ENCODE measurements at places on chromosomes 12 and 14.
A peak's percentile ranks its signal among the peaks of the same experiment; 100 is the strongest.

DNA sequence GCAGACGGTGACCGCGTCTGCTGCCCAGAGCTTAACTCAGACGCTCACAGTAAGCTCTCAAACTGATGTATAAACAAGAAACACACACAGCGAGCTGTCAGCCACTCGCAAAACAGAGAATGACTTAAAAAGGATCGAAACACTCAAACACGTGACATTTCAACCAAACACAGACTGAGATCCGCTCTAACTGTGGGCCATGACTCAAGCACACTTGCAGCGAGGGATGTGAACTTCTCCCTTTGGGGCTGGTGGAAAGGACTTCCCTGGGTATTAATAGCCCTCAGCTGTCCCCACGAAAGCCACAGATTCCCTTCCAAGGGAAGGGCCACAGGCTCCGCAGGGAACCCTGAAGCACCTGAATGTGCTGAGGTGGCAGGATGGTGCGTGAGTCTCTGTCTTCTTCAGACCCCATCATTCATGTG, 29.1 kb downstream of the CCDC88C start:
- H3K27ac ChIP-seq: peak overlapping the region; percentile 64
- no peaks in the 10 kb centered on the region for H3K36me3 ChIP-seq
- no peaks in the 10 kb centered on the region for H3K27me3 ChIP-seq
- H3K4me3 ChIP-seq: no peak overlapping the region

DNA sequence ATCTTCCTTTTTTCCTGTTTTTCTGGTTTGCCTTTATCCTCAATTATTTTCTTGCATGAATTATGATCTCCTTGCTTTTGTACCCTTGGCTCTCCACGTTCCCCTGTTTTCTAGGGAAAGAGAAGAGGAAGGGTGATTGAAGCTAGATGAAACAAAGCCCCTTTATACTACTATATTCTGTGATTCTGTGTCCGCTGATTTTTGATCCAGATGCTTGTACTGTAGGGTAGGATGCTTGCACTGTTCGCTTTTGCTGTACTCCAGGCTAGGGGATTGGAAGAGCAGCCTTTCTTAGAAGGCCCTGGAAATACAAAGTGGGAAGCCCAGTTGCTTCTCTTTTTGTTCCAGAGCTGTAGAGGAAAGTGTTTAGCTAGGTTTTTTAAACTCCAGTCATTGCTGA, 35.1 kb upstream of the KLHDC2 start:
- no peaks in the 10 kb centered on the region for H3K27me3 ChIP-seq
- H3K36me3 ChIP-seq: no peaks in the 10 kb centered on the region
- H3K27ac ChIP-seq: no peak overlapping the region
- no peaks in the 10 kb centered on the region for H3K4me1 ChIP-seq
- H3K4me3 ChIP-seq: no peak overlapping the region
- no peak for DNase-seq

GRCh38 chr12:74988156-74988555, 221.5 kb downstream of the KCNC2 start:
- no peak overlapping the region for H3K4me3 ChIP-seq
- no peaks in the 10 kb centered on the region for H3K27me3 ChIP-seq
- no peaks in the 10 kb centered on the region for H3K36me3 ChIP-seq
- DNase-seq: no peak

GRCh38 chr12:20426191-20426590, 57.9 kb downstream of the PDE3A start:
- no peaks in the 10 kb centered on the region for H3K36me3 ChIP-seq
- H3K4me1 ChIP-seq: no peaks in the 10 kb centered on the region
- no peak overlapping the region for H3K4me3 ChIP-seq
- H3K27ac ChIP-seq: no peak overlapping the region
- no peak for DNase-seq

DNA sequence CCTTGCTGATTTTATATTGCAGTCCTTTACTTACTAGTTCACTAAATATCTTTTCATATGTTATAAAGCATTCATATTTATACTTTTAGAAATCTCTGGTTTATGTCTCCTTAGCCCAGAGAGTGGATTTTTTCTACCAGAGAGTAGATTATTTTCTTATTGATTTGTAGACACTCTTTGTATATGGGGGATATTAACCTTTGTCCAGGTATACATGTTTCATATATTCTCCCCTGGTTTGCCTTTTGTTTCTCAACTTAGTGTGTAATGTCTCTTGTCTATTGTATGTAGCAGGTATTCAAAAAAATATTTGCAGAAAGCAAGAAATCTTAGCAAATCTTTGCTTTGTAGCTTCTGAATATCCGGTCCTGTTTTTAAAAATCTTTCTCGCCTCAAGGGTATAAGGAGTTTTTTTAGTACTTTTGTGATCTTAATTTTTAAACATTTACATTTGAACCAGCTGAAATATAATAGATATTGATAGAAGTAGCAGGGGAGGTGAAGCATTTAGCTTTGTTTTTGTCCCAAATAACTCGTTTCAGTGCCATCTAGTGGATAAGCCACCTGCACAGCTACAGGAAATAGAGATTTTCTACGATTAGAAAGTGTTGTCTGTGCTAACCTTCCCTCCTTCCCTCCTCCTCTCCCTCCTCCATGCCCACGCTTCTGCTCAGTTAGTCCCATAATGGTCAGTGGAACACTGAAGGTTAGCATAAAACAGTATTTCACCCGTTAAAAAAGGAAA, 97.0 kb downstream of the PHETA1 start:
- no peak overlapping the region for H3K4me3 ChIP-seq
- H3K27me3 ChIP-seq: no peaks in the 10 kb centered on the region
- H3K27ac ChIP-seq: no peak overlapping the region
- DNase-seq: no peak

GRCh38 chr12:123057513-123058265, 77.2 kb downstream of the ARL6IP4 start:
- H3K36me3 ChIP-seq: no peaks in the 10 kb centered on the region
- no peak overlapping the region for H3K4me3 ChIP-seq
- H3K27me3 ChIP-seq: no peaks in the 10 kb centered on the region
- no peak overlapping the region for H3K27ac ChIP-seq
- no peaks in the 10 kb centered on the region for H3K4me1 ChIP-seq
- no peak for DNase-seq

GRCh38 chr12:62604373-62604772, 137.7 kb downstream of the MON2 start:
- H3K27me3 ChIP-seq: no peaks in the 10 kb centered on the region
- H3K27ac ChIP-seq: peak overlapping the region; percentile 100
- H3K36me3 ChIP-seq: no peaks in the 10 kb centered on the region

DNA sequence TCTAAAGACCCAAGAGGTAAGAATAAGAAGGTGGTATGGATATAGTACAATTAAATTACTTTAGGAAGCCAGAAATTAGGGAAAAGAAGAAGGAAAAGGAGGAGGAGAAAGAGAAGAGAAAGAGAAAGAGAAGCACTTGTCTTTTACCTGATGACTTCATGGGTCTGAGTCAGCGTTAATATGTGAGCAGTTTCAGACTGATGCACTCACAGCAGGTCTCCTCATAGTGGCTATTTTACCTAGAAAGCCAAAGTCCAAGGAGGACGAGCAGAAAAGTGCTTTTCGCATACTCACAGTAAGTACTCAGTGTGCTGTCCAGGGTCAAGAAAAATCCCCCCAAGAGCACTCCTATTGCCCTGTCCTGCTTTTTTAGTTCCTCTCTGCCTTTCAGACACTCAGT, 222.1 kb downstream of the C12orf42 start:
- no peaks in the 10 kb centered on the region for H3K4me1 ChIP-seq
- H3K36me3 ChIP-seq: no peaks in the 10 kb centered on the region
- no peak for DNase-seq
- no peak overlapping the region for H3K27ac ChIP-seq
